ENCODE measurements at places on chromosomes 4 and X.
A peak's percentile ranks its signal among the peaks of the same experiment; 100 is the strongest.

GRCh38 chr4:17309567-17310268, 202.2 kb downstream of the QDPR start:
- peak; percentile 16 for DNase-seq

- no peak for DNase-seq
Observed at GRCh38 chr4:116343809-116344208, 741.6 kb downstream of the TRAM1L1 start.

DNA sequence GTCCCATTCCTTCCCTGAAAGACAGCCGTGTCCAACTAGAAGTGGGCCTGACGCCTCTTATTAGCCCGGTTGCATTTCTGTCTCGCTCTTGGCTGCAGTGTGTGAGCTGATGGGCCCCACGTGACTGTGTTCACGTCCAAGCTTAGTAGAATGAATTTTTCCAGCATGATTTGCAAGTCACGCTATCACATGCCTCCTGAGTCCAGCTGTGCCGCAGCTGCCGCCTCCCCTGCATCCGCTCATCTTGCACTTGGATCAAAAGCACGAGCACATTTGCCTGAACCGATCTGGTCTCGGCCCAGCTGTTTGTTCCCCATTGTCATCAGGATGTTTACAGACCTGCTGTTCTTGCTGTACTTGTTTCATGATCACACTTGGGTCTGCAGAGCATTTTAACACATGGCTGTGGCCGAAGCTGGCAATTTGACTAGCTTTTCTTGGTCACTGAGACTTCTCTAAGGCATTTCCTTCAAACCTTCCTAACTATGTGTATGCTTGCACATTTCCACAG, 126.5 kb downstream of the KIT start:
- peak; percentile 88 for DNase-seq

DNA sequence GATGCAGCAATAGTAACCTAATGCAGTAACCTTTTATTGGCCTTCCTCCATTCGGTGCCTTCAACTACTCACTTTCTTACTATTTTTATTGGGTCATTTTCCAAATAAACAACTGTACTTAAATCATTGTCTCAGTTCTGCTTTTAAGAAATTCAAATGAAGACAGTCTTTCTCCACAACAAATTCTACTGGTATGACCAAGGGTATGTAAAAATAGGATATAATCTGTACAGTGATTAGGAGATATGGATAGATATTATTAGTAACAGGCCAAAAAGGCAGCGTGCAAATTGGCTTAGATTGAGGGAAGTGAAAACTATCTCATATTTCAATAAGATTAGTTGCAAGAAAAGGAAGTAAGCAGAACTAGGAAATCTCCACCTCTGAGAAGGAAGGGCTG, 177.4 kb upstream of the PPP1R2C start:
- DNase-seq: no peak

DNA sequence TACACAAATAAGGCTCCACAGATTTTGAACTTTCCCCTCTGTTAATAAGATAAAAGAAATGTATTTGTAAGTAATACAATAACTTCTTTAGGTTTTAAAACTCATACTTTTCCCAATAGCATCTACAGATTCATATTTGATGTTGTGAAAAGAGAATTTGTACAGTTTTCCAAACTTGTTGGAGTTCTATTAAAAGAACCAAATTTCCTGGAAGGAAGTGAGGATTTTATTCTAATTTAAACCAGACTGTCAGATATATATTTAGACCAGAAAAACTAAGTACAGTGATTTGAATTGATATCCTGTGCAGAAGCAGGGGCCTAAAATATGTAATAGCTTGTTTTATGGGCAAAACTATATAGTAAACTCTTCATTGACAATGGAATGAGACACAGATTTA, 53.7 kb downstream of the NAA11 start:
- no peak for DNase-seq

All from GM03348 (cell line).